ENCODE measurements at places on chromosomes 1 and 21.
A peak's percentile ranks its signal among the peaks of the same experiment; 100 is the strongest.

GRCh38 chr1:214546084-214546483 is 5.3 kb downstream of the PTPN14 start:
- DNase-seq = no peak

GRCh38 chr1:115457289-115457688 is 119.2 kb upstream of the NGF start:
- DNase-seq = no peak

- DNase-seq = no peak
Observed at GRCh38 chr1:241574154-241574553, 42.0 kb downstream of the KMO start.

- DNase-seq = no peak
Observed at GRCh38 chr1:79006564-79006963, at the start of gene ADGRL4. Gene ADGRL4, minus strand, starts transcription at chr1:79006730. Its CDS starts 76 bp downstream, at chr1:79006654.

- DNase-seq = no peak
Observed at GRCh38 chr1:53087332-53088285, 25.6 kb downstream of the PODN start.

DNA sequence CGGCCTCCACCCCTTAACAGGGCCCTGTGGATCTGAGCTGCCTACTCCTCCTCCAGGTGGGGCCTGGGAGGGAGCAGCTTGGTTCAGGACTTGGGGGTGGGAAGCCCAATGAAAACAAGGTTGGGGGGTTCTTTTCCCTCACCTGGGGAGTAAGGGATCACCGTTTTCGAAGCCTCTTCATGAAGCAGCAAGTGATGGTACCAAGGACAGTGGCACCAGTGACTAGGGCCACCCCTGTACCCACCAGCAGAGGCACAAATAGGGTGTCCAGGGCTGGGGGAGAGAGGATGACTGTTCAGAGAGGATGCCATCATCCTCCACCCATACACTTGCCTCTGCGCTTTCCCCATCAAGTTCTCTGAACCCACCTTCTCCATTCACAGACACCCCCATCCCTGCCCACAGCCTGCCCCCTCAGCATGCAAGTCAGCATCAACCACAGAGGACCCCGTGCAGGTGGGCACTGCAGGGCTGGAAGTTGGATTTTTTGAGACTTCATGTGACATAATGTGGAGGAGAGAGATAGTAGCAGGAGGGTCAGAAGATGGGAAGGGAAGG is 6.7 kb downstream of the IGSF8 start:
- no peak for DNase-seq

GRCh38 chr1:62937634-62938296 is 153.8 kb downstream of the ATG4C start:
- no peak for DNase-seq

GRCh38 chr1:99645699-99646531 is at the start of gene PALMD:
Gene PALMD, plus strand, starts transcription at chr1:99646113. Its CDS starts 205 bp downstream, at chr1:99646318.
- DNase-seq = no peak

GRCh38 chr1:62093261-62093660 is 101.4 kb upstream of the L1TD1 start:
- DNase-seq = no peak

DNA sequence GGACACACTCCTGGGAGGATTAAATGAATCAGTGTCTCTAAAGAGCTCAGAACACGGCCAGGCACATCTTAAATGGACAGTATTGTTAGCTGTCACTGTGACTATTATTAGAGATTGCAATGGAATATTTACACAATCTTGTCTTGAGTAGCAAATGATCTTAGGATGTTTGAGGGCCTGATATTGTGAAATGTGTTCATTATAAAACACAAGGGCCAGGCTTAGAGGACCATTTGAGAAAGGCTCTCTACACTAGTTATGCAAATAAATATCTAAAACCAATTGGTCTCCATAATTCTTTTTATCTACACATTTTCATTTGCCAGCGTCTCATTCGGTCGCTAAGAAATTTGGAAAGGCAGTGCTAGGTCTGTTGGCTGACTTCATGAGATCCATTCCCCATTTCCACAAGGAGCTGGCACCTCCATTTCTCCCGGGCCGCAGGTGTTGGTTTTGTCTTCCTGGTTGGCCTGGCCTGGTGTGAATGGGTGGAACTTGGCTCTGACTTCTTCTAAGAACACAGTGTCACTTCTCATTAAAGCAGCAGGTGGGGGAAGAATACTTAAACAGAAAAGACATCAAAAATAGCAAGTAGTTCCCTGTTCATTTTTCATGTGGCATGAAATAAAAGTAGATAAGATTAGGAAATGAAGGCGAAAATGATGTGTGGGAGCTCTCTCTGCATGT is 56.0 kb upstream of the PLXNA2 start:
- DNase-seq = no peak

DNA sequence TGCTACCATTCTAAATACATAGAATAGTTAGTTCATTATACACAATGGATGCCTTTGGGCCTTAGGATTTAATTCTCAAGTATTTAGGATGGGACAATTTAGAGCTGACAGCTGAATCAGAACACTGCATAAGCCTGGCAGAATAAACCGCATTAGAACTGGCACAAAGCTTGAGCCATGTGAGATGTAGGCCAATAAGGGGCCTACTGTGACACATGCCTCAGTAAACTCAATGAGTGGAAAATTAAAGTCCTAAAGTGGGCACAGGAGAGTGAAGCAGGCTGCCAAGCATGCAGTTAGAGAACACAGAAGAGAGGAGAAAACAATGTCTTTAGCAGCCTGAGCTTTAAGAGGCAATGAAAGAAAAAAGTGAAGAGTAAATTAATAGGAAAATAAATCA is 24.3 kb downstream of the SCYL3 start:
- DNase-seq = no peak

DNA sequence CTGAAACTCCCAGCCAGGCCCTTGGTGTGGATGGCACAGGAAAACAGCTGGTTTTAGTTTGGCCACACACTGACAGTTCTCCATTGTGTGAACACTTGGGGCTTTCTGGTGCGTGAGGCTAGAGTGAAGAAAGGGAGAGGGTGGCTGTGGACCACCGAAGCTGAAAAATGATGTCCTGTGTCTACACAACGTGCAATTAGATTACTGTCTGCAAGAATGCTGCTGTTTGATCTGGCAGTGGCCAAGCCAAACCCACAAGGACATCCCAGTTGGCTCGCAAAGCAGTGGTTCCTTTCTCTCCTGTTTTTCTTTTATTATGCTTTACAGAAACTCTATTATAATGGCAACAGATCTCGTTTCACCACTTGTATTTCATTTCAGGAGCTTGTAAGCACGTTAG is 58.9 kb downstream of the ERG start:
- no peak for DNase-seq

GRCh38 chr1:186188004-186188539 is 187.0 kb downstream of the TPR start:
- peak; percentile 6 for DNase-seq

DNA sequence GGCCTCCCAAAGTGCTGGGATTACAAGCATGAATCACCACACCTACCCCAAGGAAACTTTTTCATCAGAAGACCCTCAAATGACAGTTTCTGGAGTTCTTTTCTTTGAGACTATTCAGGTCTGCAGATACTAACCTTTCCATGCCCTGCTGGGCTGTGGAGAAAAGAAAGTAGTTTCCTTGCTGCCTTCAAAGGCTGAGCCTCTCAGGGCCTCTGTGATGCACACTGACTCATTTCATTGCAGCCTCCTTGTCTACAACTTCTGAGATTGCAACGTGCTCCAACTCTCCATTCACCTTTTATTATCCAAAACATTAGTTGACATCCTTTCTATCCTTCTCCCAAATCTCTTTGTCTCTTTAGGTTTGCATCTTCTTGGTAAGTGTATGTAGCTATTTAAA is 8.8 kb upstream of the SAMSN1 start:
- no peak for DNase-seq

DNA sequence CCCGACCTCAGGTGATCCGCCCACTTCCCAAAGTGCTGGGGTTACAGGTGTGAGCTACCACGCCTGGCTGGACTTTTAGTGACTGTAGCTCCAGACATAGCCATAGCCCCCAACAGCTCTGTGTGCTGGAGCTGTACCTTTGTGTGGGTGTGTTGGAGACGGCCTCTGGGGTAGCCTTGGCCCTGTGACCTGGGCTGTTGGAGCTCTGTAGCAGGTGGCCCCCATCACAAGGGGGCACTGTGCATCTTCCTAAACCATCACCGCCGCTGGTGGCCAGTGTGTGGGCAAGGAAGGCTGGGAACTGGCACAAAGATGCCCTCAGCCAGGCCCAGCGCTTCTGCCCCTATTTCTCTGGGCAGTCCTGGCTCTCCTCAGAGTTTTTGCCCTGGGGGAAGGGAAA is 38.4 kb upstream of the FOXO6 start:
- DNase-seq = no peak

DNA sequence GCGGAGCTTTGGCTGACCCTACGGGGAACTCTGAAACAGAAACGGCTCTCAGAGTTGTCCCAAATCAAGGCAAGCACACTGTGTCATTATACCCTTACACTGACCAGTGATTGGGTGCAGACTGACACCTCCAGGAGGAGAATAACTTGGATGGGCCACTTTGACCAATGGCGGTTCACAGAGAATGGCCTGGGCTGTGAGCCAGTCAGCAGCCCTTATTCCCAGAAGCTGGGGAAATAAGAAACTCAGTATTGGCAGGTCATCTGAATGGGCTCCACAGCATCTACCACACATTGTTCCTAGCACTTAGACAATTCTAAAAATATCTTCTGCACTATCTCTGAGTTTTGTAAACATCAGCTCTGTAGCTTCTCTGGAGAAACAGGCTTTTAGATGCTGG is 265.2 kb downstream of the ADGRL2 start:
- DNase-seq = no peak

DNA sequence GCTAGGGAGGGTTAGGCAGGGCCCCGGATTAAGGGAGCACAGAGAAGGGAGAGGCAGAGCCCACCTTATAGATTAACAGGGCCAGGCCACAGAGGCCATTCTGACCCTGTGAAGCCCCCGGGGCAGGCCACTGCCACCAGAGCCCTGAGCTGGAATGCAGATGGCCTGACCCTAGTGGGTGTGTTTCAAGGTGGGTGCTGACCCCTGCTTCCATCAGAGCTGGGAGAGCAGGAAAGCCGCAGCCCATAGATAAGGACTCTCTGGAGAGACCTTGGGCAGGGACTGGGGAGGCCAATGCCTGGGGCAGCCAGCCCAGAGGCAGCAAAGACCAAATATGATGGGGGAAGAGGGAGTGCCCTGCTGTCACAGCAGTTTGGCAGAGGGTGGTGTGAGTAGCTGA is 35.9 kb downstream of the NCMAP start:
- DNase-seq = no peak

- no peak for DNase-seq
Observed at GRCh38 chr1:232292818-232293217, 337.1 kb downstream of the SIPA1L2 start.

DNA sequence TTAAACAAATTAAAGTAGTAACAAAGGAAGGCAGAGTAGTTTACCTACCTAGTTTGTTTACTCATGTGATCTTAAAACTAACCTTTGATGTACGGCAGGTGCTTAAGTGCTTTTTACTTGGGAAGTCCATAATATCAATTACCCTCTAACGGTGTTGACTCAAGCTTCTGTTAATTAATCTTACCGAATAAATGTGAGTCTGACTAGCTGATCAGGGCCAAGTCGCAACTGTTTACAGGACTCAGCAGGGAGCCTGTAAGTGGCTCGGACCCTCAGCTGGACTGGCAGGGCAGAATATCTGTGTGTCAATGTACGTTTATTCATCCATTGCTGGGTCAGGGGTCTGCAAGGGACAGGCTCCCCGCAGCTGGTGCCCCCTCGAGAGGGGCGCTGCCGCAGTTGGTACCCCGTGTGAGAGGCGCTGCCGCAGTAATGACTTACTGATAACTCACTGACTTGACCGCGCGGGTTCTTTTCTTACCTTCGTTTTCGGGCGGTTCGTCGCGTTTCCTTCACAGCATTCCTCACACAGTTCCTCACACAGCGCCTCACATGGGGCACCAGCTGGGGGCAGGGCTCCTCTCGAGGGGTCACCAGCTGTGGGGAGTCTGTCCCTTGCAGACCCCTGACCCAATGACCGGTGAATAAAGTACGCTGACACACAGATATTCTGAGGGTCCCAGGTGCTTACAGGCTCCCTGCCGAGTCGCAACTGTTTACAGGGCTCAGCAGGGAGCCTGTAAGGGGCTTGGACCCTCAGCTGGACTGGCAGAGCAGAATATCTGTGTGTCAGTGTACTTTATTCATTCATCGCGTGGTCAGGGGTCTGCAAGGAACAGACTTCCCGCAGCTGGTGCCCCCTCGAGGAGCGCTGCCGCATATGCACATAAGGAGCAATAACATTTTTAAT is 3.0 kb downstream of the FMO1 start:
- DNase-seq = peak; percentile 21

DNA sequence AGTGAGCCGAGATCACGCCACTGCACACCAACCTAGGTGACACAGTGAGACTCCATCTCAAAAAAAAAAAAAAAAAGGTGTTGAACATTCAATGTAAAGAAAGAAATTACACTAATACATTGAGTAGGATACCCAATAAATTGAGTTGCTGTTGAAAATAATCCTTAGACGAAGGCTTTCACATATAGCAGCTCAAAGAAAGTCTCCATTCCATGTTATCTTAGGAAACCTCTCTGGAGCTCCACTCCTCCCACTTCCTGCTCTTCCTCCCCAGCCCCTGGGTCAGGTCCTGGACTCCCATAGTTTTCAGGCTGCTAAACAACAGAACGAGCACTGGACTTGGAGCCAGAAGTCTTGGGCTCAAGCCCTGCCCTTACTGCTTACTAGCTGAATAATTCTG is 15.6 kb upstream of the CNR2 start:
- no peak for DNase-seq

DNA sequence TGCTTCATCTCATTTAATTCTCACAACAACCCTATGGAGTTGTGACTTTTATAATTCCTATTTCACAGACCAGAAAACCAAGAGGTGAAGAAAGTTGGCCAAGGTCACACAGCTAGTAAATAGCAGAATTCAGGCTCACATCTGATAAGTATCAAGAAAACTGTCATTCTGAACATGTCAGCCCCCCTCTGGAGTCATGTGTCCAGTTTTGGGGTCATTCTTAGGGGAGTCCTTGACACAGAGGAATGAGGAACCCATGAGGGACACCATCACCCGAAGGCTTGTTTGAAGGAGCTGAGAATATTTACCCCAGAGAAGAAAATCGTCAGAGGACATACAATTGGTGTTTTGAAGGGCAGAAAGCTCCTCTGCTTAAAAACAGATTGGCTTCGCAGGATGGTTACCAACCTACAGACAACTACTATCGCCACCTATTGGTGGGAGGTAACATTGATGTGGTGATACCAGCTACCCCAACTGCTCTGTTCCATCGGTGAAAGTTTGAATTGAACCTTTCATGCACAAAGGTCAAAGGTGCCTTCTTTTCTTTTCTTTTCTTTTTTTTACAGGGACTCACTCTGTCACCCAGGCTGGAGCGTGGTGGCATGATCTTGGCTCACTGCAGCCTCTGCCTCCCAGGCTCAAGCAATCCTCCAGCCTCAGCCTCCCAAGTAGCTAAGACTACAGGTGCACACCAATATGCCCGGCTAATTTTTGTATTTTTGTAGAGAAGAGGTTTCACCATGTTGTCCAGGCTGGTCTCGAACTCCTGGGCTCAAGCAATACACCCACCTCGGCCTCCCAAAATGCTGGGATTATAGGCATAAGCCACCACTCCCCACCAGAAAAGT is 31.3 kb downstream of the NCMAP start:
- DNase-seq = no peak

GRCh38 chr1:233189526-233189925 is 106.0 kb downstream of the PCNX2 start:
- no peak for DNase-seq

Measured in activated naive CD4-positive, alpha-beta T cell treated with anti-CD3 and anti-CD28 coated beads, Interleukin-2, amount 50 U/mL, for 72 hours (primary cell).